ENCODE measurements at places on chromosomes 2 and 18. TPM values are rescaled to one million over a fixed set of nuclear protein-coding genes. Genes with fewer than 3 reads are reported as not detected.

- no peaks in the 10 kb centered on the region for H3K36me3 ChIP-seq
- DNase-seq = no peak
- peaks cover 3% of the 10 kb centered on the region for H3K27me3 ChIP-seq
- H3K4me1 ChIP-seq = no peaks in the 10 kb centered on the region
Measured at GRCh38 chr18:59123588-59124369, 15.9 kb upstream of the SEC11C start.

GRCh38 chr2:75053484-75054112, 95.2 kb downstream of the POLE4 start:
- no peak overlapping the region for H3K4me3 ChIP-seq
- H3K36me3 ChIP-seq = no peaks in the 10 kb centered on the region
- DNase-seq = no peak
- no peak overlapping the region for H3K27ac ChIP-seq

DNA sequence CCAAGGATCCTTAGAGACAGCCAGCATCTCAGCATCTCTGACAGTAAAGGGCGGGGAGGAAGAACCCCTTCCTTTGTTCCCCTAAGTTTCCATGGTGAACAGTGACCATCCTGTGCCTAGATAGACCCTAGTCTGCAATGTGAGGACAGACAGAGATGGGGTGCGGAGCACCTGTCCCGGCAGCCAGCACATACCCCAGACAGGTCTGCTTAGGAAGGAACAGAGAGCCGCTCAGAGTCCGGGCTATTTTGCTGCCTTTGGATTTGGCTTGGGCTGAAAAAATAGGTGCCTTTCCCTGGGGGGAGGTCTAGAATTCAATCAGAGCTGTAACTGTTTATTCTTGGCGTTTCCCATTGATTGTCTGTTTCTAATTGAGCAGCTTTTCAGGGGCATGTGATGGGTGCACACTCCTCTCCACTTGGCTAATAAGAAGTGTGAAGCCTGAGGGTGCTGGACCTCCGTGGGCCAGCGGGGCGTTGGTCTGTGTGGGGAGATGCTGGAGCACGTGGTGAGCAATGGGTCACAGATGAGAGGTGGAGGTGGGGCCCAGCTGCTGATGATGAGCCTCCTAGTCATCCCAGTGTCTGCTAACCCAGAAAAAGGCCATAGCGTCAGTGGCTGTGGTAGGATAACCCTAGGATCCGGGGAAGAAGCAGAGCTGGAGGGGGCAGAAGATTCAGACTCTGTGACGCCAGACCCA, 236.8 kb downstream of the SEPTIN10 start:
- H3K36me3 ChIP-seq = no peaks in the 10 kb centered on the region
- DNase-seq = peak; percentile 27
- no peaks in the 10 kb centered on the region for H3K4me1 ChIP-seq

The ILKAP gene
- 41.0 TPM for total RNA-seq

Measured in spleen (tissue), 13 donors.